AG04450 (cell line): ENCODE measurements at places on chromosomes 16 and 17. TPM values are rescaled to one million over a fixed set of nuclear protein-coding genes. Genes with fewer than 3 reads are reported as not detected.

CNGB1 gene
- not detected in 2 replicates for polyA plus RNA-seq

SPNS3 gene
- polyA plus RNA-seq, result not detected in 2 replicates

KRT34 gene
- polyA plus RNA-seq, result 0.27 and 0.29 TPM in 2 replicates

G6PC1 gene
- polyA plus RNA-seq, result not detected in 2 replicates

KRT33B gene
- polyA plus RNA-seq, result 0.07 TPM in 1 of 2 replicates, not detected in the other

DNASE1L2 gene
- polyA plus RNA-seq, result 0.14 and 0.19 TPM in 2 replicates

TMC8 gene
- polyA plus RNA-seq, result not detected in 2 replicates

CYB5B gene
- 148 and 155 TPM in 2 replicates for polyA plus RNA-seq

DNAH3 gene
- not detected in 2 replicates for polyA plus RNA-seq

NXN gene
- 118 and 135 TPM in 2 replicates for polyA plus RNA-seq

ALDOC gene
- polyA plus RNA-seq, result 46.3 and 48.6 TPM in 2 replicates

MRTFB gene
- 10.5 and 11.0 TPM in 2 replicates for polyA plus RNA-seq

NUDT7 gene
- 18.3 and 19.3 TPM in 2 replicates for polyA plus RNA-seq

TBC1D3I gene
- 0.10 and 0.19 TPM in 2 replicates for polyA plus RNA-seq

NUPR1 gene
- polyA plus RNA-seq, result 90.8 and 108 TPM in 2 replicates

MYH8 gene
- polyA plus RNA-seq, result not detected in 2 replicates

PLLP gene
- 0.06 and 0.10 TPM in 2 replicates for polyA plus RNA-seq
